Muscle of arm (tissue), 14 donors: ENCODE measurements at places on chromosomes 12 and 14.

- DNase-seq = no peak
Observed at GRCh38 chr12:82242729-82243128, 115.5 kb downstream of the CCDC59 start.

- no peak for DNase-seq
Observed at GRCh38 chr14:97771340-97772045, 974.3 kb downstream of the VRK1 start.

DNA sequence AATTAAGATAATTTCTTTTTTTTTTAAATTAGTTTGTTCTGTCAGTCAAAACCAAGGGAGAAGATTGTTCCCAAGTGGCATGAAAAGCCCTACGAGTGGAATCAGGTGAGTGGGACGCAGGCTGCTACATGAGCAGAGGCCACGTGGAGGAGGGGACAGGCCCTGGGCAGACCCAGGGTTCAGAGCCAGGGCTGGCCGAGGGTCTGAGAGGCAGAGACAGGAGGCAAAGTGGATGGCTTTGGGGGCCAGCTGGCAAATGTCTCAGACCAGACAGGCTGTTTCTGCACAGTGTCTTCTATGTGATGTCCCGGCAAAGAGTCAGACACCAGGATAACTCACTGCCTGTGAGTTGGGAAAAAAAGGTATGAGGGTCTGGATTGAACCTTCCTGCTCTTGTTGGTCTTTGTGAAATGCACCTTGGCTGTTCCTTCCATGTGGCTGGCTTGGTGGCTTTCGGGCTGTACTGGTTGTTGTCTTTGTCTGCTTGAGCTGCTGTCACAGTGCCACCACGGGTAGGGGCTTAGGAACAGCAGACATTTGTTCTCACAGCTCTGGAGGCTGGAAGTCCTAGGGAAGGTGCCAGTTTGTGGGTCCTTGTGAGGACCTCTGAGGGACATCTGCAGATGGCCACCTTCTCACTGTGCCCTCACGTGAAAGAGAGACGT lies 35.8 kb upstream of the ASPG start:
- no peak for DNase-seq

DNA sequence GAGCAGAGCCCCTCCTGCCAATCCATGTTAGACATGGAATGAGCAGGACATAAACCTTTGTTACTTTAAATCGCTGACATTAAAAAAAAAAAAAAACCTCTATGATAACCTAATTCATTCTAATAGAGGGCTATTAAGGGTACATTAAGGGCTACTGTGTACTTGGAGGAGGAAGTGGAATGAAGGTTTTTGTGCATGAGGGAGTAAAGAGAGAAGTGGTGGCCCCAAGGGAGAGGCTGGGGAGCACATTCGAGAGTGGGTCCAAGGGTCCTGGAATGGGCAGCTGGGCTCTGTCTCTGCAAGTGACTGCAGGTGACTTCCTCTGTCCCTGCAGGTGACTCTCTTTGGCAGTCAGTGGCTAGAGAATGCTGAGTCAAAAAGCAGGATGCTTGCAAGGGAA lies 32.1 kb upstream of the PTGDR start:
- no peak for DNase-seq

DNA sequence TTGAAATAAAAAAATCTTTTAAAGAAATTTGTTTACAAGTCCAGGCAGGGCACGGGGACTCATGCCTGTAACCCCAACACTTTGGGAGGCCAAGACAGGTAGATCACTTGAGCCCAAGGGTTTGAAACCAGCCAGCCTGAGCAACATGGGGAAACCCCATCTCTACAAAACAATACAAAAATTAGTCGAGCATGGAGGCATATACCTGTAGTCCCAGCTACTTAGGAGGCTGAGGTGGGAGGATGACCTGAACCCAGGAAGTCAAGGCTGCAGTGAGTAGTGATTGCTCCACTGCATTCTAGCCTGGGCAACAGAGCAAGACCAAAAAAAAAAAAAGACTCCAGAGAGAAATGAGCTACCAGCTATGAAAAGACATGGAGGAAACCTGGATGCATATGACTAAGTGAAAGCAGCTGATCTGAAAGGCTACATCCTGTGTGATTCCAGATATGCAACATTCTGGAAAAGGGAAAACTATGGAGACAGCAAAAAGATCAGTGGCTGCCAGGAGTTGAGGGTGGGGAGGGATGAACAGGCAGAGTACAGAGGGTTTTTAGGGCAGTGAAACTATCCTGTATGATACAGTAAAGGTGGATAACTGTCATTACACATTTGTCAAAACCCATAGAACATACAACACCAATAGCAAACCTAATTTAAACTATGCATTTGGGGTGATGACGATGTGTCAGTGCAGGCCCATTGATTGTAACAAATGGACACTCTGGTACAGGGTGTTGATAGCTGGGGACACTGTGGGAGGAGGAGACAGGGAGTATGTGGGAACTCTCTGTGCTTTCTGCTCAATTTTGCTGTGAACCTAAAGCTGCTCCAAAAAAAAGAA lies 59.9 kb downstream of the PRKAB1 start:
- no peak for DNase-seq

- DNase-seq = no peak
Observed at GRCh38 chr12:57470286-57470969, 9.2 kb downstream of the ARHGAP9 start.

GRCh38 chr12:57745485-57745881 lies 644 bp downstream of the TSPAN31 start:
- no peak for DNase-seq

DNA sequence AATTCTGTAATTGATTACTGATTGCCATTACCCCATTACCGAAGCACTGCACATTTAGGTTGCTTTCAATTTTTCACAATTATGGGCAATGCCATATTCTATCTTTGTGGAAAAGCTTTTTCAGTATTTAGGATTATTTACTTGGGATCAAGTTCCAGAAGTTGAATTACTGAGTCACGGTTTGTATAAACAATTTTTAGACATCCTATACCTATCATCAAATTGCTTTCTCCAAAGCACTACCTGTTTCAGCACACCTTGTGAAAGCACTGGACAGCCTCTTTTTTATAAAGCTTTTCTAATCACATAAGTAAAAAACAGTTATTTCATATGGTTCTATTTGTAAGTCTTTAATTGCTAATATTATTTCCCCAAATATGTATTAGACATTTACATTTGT lies 221.5 kb upstream of the CAND1 start:
- no peak for DNase-seq

DNA sequence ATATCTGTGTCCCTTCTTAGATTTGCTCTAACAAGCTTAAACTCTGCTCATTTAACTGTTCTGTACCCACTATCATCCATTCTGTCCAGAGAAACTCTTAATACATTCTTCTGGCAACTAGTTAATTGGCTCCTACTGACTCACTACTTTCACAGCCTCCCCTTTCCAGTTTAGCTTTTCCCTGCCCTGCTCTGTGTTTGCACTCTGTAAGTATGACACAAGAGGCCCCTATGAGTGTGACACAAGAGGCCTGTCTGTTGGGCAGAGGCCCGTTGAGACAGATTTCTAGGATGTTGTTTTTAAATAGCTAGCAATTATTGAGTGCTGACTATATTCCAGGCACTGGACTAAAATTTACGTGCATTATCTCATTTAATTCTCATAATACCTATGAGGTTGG lies 246.0 kb upstream of the DAAM1 start:
- no peak for DNase-seq

DNA sequence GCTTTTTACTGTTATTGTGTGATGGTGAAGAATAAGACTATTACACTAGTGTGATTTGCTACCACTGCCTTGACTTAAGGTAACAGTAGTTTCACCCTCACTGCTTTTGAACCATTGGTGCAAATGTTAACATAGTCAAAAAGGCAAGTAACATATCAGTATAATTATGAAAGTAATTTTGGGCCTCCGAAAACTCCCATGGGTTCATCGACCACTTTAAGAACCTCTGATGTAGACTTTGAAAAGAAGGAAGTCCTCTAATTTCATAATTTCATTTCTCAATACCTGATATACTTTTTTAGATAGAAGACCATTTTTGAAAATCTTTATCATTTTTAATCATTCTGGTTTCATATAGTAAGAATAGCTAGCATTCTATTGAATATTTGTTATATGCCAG lies 57.7 kb downstream of the ETNK1 start:
- no peak for DNase-seq

- DNase-seq = no peak
Observed at GRCh38 chr12:121214166-121214777, 4.3 kb downstream of the P2RX4 start.

- no peak for DNase-seq
Observed at GRCh38 chr14:77088219-77088618, 9.8 kb upstream of the CIPC start.

DNA sequence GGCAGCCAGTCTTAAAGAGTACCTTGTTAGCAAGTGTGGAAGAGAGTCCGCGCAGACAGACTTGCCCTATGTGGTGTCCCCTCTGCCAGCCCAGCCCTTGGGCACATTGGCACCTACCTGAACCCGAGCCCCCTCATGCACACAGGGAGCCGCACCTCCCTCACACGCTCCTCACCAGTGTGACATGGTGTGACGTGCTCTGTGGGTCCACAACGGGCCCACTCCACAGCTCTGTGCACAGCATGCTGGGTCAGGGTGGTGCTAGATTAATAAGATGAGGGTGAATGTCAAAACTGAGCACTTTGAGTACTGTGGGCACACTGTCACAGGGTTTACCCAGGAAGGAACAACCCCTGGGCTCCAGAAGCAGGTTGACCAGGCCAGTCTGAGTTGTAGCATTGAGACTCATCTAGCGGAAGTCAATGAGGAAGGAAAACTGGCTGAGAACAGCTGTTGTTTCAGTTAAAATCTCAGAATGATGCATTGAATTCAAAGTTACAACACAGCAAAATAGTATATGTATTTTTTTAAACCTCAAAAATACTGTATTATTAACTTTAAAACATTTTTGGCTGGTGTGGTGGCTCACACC lies 53.4 kb upstream of the AMN start:
- no peak for DNase-seq

- DNase-seq = no peak
Observed at GRCh38 chr12:13666806-13667205, 314.6 kb downstream of the GRIN2B start.

- DNase-seq = no peak
Observed at GRCh38 chr12:124684971-124685688, 117.7 kb upstream of the NCOR2 start.

- no peak for DNase-seq
Observed at GRCh38 chr12:5817246-5817645, 127.8 kb downstream of the ANO2 start.

- DNase-seq = no peak
Observed at GRCh38 chr14:30822080-30822571, 52.2 kb upstream of the COCH start.

GRCh38 chr14:82052778-82053177 lies 519.1 kb upstream of the SEL1L start:
- DNase-seq = no peak

DNA sequence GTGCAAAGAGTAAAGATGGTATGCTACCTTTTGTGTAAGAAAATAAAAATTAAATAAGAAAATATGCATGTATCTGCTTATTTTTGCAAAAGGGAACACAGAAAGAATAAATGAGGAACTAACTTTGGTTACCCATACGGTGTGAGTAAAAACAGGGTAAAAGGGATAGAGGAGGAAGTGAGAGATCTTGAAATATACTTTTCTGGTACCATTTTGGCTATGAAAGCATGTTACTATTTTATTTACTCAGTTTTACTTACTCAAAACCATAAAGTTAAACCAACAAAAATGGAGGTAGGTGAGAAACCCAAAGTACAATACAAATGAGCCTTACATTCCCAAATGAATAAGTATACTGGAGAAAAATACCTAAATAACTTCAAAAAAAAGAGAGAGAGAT lies 122.0 kb upstream of the EGLN3 start:
- no peak for DNase-seq

DNA sequence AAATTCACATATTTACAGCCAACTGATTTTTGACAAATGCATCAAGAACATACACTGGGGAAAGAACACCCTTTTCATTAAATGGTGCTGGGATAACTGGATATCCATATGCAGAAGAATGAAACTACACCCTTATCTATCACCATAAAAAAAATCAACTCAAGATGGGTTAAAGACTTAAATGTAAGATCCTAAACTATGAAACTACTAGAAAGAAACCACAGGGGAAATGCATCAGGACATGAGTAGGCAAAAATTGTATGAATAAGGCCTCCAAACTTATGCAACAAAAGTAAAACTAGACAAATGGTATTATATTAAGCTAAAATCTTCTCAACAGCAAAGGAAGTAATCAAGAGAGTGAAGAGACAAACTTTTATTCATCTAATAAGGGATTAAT lies 242.6 kb downstream of the CPNE8 start:
- DNase-seq = no peak

DNA sequence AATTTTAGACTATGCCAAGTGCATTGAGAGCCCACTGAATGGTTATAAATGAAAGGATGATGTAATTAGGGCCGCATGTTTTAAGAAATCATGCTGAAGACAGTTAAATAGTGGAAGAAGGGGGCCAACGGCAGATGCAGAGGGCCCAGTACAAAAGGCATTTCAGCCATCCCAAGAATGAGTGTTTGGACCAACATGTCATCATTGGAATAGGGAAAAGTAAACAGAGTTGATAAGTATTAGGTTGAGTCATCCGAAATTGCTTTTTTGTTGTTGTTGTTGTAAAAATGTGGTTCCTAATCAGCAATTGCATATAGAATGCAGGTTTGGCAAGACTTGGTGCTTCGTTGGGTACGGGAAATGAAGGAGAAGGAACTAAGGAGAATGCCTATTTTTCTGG lies 29.5 kb downstream of the BMP4 start:
- no peak for DNase-seq

DNA sequence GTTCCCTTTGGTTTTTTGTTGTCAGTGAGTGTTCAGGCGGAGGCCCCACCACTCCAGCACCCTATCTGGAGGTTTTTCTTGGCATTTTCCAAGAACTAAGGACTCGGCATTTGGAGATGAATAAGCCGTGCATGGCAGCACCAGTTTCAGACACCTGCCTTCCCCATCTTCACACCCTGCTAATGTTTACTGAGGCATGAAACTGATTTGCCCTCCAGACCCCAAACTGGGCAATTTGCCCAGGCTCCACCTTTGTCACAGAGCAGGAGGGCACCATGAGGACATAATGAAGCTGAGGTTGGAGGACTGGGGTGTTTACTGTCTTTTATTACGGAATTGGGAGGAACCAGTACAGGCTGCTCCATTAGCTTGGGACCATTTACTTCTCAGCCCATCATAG lies 113.4 kb downstream of the LGMN start:
- no peak for DNase-seq

DNA sequence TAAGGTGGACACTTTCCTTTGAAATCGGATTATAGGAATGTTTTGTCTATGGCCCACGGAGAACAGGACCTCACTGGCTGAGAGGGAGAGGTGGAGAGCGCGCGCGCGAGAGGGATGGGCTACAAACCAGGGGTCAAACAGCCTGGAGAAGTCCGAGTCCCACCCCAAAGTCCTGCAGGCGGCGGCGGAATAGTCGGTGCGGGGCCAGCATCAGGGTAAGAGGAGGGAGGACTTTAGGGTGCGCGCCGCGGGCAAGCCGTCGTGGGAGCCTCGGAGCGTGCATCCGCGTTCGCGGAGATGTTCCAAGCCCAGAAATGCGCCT lies 3.3 kb upstream of the HOXC8 start:
- no peak for DNase-seq

GRCh38 chr12:86292480-86292879 lies 36.3 kb upstream of the MGAT4C start:
- DNase-seq = no peak
